ENCODE measurements at places on chromosomes 7 and 10.

DNA sequence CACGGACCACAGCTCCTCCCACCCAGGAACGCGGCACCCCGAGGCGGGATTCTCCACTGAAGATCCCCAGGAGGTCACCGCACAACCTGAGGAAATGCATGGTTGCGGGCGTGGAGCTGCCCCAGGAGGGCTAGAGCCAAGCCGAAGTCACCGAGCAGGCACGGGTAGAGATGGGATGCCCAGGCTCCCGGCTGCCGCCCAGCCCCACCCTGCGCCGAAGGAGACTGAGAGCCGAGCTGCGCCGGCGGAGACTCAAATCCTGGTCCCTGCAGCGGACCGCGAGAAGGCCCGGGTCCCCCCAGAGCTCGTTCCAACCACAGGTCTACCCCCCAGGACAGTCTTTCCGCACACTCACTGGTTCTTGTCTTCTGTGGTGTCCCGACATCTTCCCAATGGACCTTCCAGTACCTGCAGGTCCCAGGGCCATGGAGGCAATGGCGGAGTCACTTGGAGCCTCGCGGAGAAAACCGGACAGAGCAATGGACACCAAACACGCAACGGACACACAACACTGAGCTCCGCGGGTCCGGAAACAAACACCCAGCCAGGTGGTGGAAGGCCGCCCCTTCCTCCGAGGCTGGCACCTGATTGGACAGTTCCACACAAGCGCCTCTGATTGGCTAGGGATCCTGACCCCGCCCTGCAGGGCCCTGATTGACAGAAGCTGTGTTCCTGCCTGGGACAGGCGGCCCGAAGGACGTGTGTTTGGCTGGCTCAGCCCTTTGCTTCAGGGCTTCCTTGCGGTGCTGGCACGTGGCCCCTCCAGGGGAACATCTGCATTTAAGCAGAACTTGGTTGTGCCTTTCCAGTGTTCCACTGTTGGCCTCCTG is 331.9 kb upstream of the NUPR2 start:
- no peak for DNase-seq

GRCh38 chr7:74554178-74554577 is 100.5 kb downstream of the GTF2IRD1 start:
- DNase-seq: no peak

DNA sequence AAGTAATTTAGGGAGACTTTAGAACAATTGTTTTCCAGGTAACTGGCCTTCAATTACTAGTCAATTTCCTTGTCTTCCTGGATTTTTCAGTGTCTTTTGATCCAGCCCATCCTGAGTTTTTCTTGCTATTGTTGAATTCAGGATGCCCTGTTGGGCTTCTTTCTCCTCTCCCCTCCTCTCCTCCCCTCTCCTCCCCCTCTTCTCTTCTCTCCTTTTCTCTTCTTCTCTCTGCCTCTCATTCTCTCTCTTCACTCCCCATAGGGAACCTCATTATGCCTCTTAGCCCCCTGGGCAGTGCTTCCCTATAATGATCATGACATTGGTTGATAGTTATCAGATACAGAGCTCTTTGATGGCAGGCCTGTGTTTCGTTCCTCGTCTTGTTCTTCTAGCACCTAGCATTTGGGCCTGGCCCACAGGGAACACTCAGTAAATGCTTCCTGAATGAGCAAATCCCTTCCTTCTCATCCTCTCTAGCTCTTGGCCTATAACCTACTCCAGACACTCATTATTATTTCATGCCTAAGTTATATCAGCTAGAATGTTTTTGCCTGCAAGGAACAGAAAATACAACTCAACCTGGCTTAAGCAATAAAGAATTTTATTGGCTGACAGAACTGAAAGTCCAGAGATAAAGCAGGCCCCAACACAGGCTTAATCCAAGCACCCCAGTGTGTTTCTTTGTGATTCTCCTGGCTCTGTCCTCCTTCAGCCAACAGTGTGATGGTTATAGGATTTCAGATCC is 56.8 kb downstream of the CACNB2 start:
- no peak for DNase-seq

DNA sequence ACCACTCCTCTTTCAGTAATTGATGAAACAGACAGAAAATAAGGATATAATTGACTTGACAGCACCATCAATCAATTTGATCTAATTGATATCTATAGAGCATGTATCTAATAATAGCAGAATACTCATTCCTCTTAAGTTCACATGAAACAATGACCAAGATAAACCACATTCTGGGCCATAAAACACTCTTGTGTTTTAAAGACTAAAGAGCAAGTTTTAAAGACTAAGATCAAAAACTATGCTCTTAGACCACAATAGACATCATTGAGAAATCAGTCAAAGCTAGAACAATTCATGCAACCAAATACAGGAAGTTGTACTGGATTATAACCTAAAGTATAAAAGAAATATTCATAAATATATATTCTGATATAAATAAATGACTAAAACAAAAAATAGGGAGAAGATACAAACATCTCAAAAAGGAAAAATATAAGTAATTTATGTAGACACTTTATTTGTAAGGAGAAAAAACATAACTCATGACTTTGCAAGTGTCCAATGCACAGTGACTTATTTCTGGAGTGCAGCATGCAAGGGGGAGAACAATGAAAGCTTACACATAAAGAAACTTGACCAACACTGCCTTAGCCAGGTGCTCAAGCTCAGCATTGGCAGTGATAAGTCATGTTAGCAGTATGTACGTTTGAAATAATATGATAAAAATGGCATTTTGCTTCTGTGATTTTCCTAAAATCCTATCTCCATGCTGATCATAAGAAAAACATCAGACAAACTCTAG is 312.7 kb upstream of the IGFBP3 start:
- no peak for DNase-seq

DNA sequence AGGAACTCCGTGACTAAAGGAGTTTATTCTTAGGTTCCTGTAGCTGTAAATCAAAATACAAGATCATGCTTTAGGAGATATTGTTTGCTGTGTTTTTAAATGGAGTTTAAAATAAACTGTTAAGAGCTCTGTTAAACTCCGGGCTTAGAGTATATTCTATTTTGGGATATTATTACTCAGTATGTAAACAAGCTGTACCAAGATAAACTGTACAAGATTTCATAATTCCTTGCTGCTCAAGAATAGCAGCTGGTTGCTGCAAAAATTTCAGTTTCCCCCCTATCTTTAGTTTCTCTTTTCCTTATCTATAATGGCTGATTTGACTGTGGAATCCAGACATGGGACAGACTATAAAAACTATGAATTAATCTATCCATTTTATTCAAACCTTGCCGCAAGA is 215.7 kb downstream of the HTR7 start:
- DNase-seq: no peak

DNA sequence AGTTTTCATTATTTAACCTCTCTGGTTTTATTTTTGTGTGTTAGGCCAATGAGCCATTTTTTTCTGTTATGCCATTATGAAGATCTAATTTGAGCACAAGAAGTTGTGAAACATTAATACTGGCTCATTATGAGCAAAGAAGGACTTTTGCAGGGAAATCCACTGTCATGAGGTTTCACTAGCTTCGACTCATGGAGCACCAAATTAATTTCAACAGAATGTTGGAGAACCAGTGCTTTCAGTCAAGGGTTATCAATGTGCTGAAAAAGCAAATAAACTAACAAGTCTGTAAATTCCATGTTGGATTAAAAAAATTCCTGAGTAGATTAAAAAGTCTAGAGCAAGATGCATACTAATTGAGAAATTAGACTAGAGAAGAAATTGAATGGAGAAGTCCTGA is 594.2 kb upstream of the FZD8 start:
- no peak for DNase-seq

GRCh38 chr10:113329121-113329596 is 223.7 kb upstream of the HABP2 start:
- DNase-seq: no peak
